ENCODE measurements at places on chromosomes 11 and 22.
A peak's percentile ranks its signal among the peaks of the same experiment; 100 is the strongest.

DNA sequence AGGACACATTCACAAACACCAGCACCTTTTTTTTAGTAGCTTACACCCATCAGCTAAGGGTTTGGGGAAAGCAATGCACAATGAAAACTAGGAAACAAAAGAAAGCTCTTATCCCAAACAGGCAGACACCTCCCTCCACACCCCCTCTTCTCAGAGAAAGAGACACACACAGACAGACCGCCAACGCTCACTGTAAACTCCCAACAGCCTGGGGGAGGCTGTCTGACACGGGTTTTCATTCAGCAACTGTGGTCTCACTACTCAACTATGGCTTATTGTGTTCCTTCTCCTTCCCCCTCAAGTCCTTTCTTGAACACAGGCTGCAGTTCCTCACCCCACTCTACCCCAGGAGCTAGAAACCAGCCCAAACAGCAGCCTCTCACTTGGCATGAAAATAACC is 123.4 kb downstream of the C11orf58 start:
- no peak for DNase-seq

GRCh38 chr11:73465023-73465675 is 89.0 kb downstream of the RELT start:
- no peak for DNase-seq

- no peak for DNase-seq
Measured at GRCh38 chr22:30286813-30287647, 2.3 kb downstream of the CASTOR1 start.

GRCh38 chr22:17786435-17787161 is 12.3 kb upstream of the BID start:
- no peak for DNase-seq

GRCh38 chr11:30553521-30554110 is 32.5 kb downstream of the MPPED2 start:
- no peak for DNase-seq

GRCh38 chr11:29009426-29009825 is 901.2 kb downstream of the METTL15 start:
- DNase-seq: no peak

DNA sequence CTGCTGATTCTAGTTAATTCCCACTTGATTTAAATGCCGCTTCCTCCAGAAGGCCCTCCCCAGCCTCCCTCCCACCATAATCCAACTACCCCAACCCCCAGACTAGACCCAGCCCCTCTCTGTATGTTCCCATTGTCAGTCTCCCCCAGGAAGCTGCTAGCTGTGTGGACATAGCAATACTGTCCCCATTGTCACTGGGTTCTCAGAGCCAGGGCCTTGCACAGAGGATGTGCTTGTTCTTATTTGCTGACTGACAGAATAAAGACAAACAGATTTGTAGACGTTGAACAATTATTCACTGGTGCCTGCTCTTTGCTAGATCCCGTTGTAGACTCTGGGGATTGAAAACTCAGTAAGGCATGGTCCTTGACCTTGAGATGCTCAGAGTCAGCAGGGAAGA is 45.7 kb upstream of the NAV2 start:
- no peak for DNase-seq

DNA sequence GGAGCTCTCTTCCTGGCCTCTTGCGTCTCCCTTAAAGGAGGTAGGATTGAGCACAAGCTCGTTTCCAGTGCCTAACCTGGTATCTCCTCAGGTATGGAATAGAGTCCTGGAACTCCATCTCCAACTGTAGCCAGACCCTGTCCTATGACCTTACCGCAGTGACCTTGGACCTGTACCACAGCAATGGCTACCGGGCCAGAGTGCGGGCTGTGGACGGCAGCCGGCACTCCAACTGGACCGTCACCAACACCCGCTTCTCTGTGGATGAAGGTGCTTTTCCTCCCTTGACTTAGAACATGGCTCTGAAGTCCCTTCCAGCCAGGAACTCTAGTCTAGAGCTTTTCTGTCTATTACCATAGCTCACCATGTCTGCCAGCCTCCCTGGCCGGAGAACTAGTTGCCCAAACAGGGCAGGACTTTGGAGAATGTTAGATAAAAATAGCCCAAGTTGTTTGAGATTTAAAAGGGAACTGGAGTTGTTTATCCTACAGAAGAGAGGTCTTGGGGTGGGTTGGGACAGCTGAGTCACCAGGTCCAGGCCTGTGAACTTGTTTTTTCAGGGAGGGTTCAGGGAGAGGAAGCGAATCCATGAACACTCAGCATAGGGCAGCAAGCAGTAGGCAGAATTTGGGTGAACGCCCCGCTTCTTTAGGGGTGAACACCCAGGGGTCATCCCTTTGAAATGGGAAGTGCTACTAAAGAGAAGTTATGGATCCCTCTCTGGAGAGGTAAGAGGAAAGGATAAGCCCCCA is 3.3 kb downstream of the IL10RA start:
- no peak for DNase-seq

- no peak for DNase-seq
Measured at GRCh38 chr11:100296051-100296679, 390.9 kb upstream of the ARHGAP42 start.

- DNase-seq: no peak
Measured at GRCh38 chr22:23638611-23639010, 6.5 kb upstream of the DRICH1 start.

GRCh38 chr11:78031629-78032028 is 8.6 kb upstream of the KCTD14 start:
- no peak for DNase-seq

DNA sequence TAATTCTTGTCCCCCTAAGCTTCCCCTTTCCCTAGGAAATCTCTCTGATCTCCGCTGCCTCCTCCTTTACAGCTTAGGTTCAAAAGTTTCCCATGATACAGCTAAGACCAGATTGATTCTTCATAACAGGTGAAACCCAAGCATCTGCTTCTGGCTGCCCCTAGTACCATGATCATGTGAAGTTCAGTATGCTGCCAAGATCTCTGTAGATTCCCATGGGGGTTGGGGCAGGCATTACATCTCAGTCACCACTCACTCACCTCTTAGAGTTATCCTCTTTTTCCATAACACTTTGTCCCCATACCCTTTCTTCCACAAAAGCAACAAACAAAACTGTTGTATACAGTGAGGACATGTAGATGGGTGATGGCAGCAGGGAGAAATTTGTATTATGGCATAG is 44.0 kb downstream of the RRP8 start:
- no peak for DNase-seq

DNA sequence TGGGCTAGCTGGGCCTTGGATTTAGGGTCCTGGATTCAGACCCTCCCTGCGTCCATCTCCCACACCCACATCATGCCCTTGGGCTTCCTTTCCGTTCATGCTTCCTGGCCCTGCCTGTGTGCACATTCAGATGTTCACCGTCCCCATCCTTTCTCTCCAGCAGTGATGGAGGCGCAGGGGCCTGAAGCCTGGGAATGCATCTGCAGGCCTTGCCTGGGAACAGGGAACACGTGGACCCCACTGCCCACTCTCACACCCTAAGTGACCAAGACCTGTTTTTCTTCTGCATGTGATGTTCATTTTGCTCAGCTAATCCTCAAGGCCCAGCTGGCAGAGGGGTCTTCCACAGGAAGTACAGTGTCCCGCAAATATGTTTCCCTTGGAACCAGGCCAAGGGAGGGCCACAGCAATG is 91.6 kb upstream of the PARVA start:
- DNase-seq: no peak

DNA sequence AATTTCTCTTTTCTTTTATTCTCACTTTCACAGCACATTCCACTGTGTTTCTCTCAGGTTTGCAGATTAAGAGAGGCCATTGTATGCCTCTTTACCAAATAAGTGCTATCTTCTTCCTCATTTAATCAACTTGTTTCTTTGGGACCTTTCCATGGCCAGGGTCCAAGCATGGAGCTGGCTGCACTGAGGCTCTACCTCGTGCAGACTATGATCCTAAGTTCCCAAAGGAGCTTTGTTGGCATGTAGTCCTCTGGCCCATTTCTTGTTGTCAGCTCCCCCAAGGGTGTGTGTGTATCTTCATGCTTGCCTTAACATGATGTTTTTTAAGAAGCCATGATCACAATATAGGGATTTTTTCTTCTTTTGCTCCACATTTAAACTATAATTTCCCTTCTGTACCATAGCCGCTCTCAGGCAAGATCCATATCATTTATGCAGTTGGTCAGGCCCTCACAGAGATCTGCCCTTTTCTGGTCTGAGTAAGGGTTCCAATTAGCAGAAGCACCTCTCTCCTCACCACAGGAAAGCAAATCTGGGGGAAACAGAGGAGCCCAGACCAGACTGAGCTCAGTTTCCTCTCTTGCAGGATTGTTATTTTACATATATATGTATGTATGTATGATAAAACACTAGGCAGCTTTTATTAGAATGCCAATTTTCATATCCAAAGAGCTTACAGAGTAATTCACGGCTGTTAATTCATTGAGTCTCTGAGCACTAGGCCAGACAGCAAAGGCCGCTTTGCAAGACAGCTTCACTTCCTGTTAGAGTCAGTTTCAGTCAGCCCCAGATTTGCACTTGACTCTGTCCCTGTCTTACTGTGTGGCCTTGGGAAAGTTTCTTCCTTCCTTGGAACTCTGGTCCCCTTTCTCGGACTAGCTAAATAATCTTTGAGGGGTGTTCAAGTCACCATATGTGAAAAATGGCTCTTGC is 34.3 kb downstream of the CYB5R2 start:
- no peak for DNase-seq

DNA sequence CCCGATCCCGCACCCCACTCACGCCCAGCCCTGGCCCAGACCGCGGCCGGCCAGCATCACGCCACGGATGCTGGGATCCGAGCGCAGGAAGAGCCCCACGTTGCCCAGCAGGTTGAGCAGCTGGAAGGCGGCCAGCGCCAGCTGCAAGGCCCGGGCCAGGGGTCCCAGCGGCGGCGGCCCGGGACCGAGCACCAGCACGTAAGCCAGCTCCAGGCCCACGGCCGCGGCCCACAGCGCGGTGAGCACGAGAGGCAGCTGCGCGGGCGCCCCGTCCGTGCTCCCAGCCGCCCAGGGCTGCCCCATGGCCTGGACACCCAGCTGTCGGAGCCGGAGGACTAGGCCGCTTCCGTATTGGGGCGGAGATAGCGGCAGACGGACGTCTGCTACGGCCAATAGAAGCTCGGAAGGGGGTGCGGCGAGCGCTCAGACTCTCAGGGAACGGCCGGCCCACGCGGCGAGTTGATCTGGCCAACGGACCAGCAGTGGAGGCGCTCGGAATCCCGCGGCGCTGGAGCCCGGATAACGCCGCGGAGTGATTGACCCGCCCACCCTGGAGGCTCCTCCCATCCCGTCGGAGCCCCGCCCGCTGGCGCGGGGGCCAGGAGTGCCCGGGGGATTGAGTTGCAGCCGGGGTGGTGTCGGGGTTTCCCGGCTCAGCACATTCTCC is at the start of gene ZDHHC24:
ZDHHC24 (minus strand) TSS at position 348 of the 667 bp plus-strand sequence; CDS start at position 303, 45 bp downstream.
- DNase-seq: peak; percentile 89

GRCh38 chr11:16969010-16969999 is 44.9 kb downstream of the PLEKHA7 start:
- no peak for DNase-seq

- no peak for DNase-seq
Measured at GRCh38 chr11:77039491-77040400, 5.5 kb downstream of the B3GNT6 start.

DNA sequence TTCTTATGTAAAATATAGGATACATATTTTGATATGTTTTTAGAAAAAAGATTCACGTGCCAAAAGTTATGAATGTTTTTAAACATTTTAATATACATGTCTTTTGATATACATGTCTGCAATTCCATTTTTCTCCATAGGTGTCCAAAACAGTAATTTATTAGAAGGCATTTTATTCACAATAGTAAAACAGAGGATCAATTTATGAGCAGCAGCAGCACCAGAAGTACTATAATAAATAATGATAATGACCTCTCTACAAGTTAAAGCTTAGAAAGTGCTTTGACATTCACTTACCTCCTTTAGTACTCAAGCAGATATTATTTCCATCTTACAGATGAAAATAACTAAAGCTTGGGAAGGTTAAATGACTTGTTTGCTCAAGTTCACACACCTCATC is 96.7 kb upstream of the DBX1 start:
- no peak for DNase-seq

DNA sequence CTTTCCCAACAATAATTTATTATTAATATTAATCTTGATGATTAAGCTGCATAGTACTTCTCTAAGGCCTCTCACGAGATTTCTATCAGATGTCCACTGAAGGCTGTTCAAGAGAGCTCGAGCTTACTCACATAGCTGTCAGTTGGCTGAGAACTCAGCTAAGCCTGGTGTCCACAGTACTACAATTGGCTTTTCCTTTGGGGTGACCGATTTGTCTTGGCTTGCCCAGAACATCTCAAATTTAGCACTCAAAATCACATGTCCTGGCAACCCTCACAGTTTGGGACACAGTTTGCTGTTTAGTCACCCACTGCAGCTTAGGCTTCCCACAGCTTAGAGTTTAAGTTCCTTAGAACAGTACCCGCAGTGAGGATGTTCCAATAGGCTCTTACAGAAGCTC is 96.5 kb downstream of the LUZP2 start:
- no peak for DNase-seq

- no peak for DNase-seq
Measured at GRCh38 chr11:133070021-133070713, 462.1 kb downstream of the OPCML start.

GRCh38 chr11:12456651-12457579 is 79.5 kb downstream of the PARVA start:
- DNase-seq: no peak

- DNase-seq: no peak
Measured at GRCh38 chr11:128481135-128481534, 106.2 kb downstream of the ETS1 start.

GRCh38 chr11:119481667-119482400 is 58.9 kb upstream of the THY1 start:
- no peak for DNase-seq

- DNase-seq: peak; percentile 2
Measured at GRCh38 chr11:66123902-66124301, 53.8 kb downstream of the PACS1 start.

- no peak for DNase-seq
Measured at GRCh38 chr11:68106165-68106940, 14.8 kb downstream of the CHKA start.

- no peak for DNase-seq
Measured at GRCh38 chr11:36390963-36391471, 94.9 kb downstream of the PRR5L start.

- DNase-seq: no peak
Measured at GRCh38 chr11:69129647-69130046, 26.1 kb upstream of the SMIM38 start.

- peak; percentile 33 for DNase-seq
Measured at GRCh38 chr11:30143098-30143705, 87.6 kb upstream of the FSHB start.

- no peak for DNase-seq
Measured at GRCh38 chr22:44738347-44738715, 14.0 kb upstream of the ARHGAP8 start.

- DNase-seq: no peak
Measured at GRCh38 chr11:16831316-16832192, 93.1 kb downstream of the C11orf58 start.

- DNase-seq: no peak
Measured at GRCh38 chr11:65718964-65719492, 1.6 kb downstream of the RNASEH2C start.

GRCh38 chr11:102513869-102514268 is 16.7 kb downstream of the MMP7 start:
- DNase-seq: no peak

- no peak for DNase-seq
Measured at GRCh38 chr11:115128226-115128625, 376.0 kb downstream of the CADM1 start.

- DNase-seq: no peak
Measured at GRCh38 chr22:37752189-37753087, 55.3 kb upstream of the GCAT start.
